ENCODE measurements at places on chromosomes 3 and 15.

GRCh38 chr3:16337856-16338540, 73.0 kb downstream of the OXNAD1 start:
- DNase-seq: no peak

- no peak for DNase-seq
These were observed 181.4 kb downstream of the GAP43 start for GRCh38 chr3:115804713-115805119.

DNA sequence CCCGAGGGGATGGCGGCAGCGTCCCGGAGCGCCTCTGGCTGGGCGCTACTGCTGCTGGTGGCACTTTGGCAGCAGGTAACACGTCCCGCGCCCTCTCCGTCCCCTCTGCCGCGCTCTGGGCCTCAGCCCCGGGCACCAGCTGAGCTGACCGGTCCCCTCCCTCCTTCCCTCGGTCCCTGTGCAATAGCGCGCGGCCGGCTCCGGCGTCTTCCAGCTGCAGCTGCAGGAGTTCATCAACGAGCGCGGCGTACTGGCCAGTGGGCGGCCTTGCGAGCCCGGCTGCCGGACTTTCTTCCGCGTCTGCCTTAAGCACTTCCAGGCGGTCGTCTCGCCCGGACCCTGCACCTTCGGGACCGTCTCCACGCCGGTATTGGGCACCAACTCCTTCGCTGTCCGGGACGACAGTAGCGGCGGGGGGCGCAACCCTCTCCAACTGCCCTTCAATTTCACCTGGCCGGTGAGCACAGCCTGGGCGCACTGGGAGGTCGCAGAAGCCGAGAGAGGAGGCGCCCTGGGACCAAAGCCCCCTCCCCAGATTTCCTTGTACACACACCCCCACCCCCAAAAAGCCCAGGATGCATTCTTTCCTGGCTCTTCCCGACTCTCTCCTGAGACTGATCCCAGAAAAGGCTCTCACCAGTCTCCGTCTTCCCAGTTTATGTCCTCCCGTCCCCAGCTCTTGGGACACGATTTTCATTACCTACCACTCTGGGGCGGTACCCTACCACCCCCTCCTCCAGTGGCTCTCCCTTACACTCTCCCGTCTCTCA, 705 bp downstream of the DLL4 start:
- no peak for DNase-seq

GRCh38 chr15:56052395-56053045, 59.1 kb upstream of the NEDD4 start:
- DNase-seq: no peak

DNA sequence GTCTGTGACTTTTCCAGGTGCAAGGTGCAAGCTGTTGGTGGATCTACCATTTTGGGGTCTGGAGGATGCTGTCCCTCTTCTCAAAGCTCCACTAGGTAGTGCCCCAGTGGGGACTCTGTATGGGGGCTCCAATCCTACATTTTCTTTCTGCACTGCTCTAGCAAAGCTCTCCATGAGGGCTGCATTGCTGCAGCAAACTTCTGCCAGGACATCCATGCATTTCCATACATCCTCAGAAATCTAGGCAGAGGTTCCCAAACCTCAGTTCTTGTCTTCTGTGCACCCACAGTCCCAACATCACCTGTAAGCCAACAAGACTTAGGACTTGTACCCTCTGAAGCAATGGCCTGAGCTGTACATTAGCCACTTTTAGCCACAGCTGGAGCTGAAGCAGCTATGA, 694.5 kb upstream of the BCHE start:
- no peak for DNase-seq

DNA sequence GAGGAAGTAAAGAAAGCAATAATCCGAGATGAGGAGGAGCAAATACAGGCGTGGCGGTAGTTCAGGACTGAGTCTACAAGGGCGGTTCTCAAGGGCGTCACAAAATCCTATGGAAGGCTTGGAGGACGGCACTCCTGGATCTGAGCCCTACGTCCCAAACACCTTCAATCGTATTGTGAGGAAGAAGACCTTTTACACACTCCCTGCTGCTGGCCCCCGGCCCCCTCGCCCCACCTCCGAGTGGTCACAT, 747 bp downstream of the PLD1 start:
- DNase-seq: no peak

DNA sequence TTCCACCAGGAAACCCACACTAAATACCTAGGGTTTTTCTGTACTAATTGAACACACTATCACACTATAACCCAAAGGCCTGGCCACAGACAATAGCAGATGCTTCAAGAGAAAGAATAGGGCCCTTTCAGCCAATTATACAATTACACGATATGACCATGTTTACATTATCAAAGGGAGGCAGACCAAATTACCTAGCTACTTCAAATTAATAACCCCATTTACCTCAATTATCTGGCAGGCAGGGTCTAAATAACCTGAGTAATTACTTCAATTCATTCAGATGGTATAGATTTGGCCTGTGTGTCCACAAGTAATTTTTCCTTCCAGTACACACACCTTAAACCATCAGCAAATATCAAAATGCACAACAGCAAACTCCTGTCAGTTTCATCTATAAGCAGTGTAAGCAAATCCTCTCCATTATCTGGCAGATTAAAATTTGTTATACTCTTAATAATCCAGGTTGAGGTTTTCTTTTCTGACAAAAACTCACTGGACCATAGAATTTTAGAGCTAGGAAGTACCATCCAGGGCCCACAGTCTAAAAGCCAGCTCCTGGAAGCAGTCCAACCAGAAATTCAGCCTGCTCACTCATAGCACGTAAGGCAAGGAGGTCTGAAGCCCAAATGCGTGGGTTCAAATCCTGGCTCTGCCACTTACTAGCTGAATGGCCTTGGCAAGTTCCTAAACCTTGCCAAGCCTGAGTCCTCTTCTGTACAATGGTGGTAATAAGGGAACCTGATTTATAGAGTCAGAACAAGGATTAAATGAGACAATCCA, 51.8 kb downstream of the RFTN1 start:
- no peak for DNase-seq

DNA sequence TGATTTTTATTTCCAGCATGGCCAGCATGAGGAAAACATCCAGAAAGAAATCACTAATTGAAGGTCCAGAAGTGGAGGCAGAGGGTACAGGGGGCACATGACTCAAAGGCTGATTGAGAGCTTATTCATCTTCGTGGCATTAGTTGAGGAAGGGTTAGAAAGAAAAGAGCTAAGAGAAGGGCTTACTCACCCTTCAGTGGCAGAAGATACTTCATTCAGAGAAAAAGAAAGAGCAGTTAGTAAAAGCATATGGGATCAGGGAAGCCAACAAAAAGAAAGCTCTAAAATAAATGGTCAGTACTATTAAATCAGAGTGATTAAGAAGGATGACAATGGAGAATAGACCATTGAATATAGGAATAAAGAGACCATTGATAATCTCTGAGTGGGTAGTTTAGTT, 25.2 kb downstream of the GAP43 start:
- no peak for DNase-seq

GRCh38 chr15:77839970-77840905, 207.5 kb upstream of the LINGO1 start:
- no peak for DNase-seq

DNA sequence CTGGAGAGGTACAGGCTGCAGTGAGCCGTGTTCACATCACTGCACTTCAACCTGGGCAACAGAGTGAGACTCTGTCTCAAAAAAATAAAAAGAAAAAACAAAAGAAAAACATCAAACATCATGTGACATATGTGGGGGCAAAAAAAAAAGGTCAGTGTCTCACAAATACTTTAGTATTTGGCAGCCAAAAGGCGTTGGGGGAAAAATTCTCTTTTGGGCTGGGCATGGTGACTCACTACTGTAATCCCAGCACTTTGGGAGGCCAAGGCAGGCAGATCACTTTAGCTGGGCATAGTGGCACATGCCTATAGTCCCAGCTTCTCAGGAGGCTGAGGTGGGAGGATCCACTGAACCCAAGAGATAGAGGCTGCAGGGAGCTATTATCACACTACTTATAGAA, 47.6 kb downstream of the TMCC1 start:
- no peak for DNase-seq

DNA sequence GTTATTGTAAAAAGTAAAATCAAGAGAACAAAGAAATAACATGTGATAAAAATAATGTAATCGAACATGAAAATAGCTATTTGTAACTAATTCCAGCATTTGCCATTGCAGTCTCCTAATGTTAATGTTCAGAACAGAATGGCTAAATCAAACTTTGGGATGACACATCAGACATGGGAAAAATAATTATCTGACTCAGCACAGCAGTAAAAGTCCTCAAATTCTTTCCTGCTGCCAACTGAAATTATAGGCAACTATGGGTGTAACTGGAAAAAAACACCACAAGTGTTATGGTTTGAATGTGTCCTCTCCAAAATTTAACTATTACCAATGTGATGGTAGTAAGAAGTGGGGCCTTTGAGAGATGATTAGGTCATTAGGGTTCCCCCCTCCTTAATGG, 446.7 kb downstream of the C3orf38 start:
- no peak for DNase-seq

DNA sequence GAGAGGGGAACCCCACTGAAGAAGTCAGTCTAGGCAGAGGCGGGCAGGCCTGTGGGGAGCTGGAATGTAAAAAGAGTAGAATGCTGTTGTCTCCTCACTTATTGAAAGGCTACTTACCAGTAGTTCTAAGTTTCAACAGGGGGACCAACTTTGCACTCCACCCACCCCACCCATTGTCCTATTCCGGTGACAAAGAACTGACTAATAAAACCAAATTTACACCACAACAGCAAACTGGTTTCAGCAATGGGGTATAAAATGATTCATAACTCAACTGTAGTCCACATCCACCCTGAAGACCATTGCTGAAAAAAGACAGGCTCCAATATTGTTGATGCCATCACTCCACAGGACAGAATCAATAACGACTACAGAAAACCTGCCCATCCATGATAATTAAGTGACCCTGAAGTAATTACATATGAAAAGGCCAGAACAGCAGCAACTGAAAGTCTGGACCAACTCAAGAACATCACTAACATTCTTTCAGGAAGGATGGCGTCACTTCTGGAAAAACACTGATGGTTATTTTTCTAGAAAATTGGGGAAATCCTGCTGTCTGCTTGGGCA, 80.2 kb downstream of the ABI3BP start:
- DNase-seq: no peak

DNA sequence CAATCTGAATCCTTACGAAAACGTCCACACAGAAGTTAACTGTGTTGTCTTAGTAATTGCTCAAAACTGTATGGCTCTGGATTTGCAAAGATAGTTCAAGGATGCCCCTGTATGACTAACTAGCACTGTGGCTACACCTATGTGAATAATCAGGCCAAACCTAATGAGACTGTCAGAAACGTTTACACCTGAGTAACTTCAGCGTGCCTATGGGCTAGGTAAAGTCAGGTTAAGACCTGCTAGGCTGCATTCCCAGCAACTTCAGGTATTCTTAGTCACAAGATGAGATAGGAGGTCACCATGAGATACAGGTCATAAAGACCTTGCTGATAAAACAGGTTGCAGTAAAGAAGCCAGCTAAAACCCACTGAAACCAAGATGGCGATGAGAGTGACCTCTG, 87.8 kb upstream of the PLXND1 start:
- DNase-seq: no peak

DNA sequence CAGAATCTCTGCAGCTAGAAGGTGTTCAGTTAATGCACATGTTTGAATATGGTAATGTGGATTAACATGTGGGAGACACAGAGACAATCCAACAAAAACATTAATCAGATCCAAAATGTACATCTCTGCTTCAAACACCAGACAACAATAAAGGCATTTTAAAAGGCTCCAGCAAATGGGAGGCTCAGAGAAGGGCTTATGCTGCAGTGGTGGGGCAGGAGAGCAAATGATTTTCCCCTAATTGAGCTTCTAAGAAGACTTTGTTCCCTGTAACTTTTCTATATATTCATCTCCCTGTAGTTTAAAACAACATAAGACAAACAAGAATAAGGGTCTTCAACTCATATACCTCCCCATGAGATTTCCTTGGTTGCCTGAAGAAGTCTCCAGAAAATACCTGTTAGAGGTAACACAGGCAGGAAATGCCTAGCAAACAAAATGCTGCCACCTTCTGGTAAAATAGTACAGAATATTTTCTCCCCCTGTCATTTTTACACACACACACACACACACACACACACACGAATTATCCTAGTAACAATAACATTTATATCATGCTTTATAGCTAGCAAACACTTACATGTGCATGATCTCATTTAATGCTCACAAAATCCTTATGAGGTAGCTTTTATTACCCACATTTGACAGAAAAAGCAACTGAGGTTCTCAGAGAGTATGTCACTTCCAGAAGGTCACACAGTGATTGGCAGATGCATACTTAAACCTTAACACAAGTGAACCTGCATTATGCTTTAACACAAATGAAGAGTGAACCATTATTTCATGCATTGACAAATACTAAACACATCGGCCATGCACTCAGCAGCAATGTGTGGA, 123.4 kb upstream of the MB21D2 start:
- DNase-seq: no peak

- DNase-seq: no peak
These were observed 47.0 kb downstream of the OSBPL10 start for GRCh38 chr3:31934018-31934417.

DNA sequence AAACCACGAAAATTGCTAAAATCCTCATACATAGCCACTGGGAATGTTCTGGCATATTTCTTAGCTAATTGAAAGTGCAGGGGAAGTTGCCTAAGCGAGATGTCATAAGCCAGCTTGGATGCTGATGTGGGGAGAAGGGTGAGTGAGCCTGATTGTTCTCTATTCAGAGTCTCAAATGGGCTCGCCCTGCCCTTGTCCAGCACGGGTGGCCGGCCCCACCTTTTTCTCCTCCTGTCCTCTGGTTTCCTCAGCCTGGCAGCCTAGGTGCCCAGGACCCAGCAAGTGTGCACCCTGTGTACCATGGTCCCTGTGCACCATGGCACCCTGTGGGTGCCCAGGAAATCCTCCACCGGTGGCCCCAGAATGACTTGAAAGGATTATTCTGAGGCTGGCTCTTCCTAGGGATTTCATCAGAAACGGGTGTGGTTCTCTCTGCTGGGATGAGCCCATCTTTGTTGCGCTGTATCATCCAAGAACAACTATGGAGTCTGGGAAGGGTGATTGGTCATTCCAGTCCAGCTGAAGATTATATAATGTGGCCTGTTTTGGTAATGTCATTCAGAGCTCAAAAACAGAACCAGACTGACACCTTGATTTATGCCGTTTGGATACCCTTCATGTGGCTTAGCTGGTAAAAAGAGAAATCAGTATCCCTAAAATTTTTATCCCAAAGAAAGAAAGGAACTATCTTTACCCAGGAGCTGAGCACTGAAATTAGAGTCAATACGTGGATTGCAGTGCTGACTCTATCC, 150.8 kb upstream of the BHLHE40 start:
- DNase-seq: no peak

GRCh38 chr3:69435274-69436265, 49.7 kb upstream of the FRMD4B start:
- no peak for DNase-seq
